Tibial nerve (tissue), 4 donors: ENCODE measurements at places on chromosomes 2 and 18.

GRCh38 chr2:147867050-147867449 is 22.2 kb downstream of the ACVR2A start:
- no peak for DNase-seq

- no peak for DNase-seq
These were observed 27.1 kb downstream of the STPG4 start for GRCh38 chr2:47127862-47128543.

DNA sequence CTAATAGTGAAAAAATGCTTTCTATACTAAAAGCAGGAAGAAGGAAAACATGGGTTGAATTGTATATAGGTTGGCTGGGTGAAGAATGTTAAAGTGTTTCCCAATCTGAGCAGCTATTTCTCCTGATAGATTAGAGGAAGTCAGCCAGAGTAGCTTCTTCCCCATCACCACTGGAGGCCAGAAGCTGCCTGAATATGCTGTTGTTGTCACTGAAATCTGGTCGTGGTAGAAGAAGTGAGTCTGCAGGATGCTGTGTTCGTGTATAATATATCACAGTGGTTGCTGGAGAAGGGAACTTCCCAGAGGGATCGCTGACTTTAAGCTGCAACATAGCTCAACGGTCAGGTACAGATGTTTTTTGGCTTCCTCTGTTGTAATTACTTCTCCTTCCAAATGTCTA is 247.5 kb upstream of the LRATD1 start:
- DNase-seq, result no peak

DNA sequence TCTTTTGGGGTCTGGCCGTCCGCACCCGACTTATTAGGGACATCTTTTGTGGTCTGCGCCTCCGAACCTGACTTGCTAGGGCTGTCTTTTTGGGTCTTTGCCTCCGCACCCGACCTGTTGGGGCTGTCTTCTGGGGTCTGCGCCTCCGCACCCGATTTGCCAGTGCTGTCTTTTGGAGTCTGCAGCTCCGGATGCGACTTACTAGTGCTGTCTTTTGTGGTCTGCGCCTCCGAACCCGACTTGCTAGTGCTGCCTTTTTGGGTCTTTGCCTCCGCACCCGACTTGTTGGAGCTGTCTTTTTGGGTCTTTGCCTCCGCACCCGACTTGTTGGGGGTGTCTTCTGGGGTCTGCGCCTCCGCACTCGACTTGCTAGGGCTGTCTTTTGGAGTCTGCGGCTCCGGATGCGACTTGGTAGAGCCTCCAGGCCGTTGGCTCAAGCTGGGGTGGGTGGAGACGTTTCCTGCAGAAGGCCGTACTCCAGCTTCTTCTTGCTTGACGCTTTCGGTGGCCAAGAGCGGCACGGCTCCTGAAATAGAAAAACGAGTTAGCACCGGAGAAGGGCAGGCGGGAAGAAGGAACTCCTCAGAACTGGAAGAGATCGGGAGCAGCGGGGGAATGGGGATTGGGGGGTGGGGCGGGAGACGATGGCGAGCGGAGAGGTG is 498 bp downstream of the TGOLN2 start:
- peak; percentile 30 for DNase-seq

DNA sequence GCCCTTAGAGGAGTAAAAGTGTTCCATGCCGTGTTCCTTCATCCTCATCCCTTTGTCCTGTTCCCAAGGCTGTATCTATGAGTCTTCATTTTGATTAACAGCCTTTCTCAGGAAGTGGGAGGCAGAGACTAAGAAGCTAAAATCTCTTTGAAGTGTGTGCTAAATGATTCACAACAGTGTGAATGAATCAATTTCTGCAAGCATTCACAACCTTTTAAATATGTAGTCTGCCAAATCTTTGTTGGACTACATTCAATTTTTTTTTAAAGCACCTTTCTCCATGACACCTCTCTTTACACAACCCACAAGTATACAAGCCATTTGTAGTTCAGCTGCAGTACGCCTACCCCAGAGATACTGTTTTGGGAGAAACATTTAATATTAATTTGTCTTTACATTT is 408.6 kb upstream of the FANCL start:
- no peak for DNase-seq

GRCh38 chr2:54838585-54839035 is 115.1 kb downstream of the EML6 start:
- DNase-seq, result peak; percentile 83

DNA sequence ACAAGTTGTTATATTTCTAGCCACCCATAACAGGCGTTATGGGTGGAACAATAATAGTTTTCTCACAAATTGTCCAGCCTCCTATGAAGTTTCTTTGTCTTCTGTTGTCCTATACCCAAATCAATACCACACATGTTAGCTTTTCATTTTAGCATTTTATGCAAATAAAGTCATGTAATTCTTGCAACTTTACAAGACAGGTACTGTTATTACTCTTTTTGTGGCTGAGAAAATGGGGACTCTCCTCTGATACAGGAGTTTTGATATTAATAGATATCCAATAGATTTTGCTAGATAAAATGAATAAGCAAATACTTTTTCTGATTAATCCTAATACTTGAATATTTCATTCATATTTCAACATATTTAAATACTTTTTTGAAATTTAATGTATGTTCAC is 151.0 kb downstream of the PMAIP1 start:
- no peak for DNase-seq

GRCh38 chr2:99940963-99941362 is 201.4 kb downstream of the AFF3 start:
- peak; percentile 20 for DNase-seq

DNA sequence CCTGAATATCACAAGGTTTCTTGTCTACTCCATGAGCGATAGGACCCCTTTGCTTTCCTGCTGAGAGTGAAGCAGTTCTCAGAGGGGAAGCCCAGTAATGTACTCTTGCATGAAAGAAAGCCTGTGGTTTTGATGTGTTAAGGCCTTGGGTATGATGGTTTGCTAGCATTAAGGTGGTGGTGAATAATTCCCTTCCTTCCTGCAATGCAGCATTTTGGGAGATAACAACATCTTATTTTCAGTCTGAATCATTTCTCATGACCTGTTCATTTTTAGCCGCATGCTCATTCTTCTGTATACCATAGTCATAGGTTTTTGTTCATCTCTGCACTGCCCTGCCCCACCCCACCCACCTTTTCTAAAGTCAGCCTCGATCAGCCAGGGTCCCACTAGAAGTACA is 66.2 kb downstream of the HNMT start:
- no peak for DNase-seq

- peak; percentile 44 for DNase-seq
These were observed 363.6 kb downstream of the ZNF521 start for GRCh38 chr18:24988253-24988840.

DNA sequence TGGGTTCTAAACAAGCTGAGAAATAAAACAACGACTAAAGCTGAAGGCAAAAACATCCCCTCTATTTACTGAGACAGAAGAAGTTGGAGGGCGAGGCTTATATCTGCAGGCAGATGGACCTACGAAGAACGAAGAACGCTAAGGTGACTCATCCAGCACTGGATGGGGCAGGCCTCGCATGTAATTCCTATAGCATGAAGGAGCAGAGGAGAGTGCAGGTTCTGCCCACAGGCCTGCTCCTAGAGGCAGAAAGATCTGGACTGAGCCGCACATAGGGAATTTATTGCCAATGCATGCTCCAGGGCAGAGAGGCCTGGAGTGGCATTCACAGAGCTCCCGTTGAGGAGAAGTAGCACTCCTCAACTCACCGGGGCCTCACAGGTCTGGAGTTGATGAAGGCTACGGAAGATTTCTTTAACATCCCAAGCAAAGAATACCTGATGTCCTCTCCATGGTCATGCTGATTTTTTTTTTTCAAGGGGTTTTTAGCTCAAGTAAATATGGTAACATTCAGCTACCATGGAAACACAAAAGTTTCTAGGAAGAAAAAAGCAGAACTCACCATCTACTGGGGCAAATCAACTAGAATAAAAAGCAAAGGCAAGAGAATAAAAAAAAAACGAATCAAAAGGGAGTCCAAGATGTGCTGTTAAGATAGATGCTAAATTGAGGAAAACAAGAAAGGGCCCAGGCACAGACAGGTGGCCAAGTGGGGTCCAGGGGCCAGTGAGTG is 10.4 kb upstream of the METTL21A start:
- DNase-seq, result no peak

- no peak for DNase-seq
These were observed 184.8 kb downstream of the NCK2 start for GRCh38 chr2:105929516-105929915.

GRCh38 chr2:240917684-240918257 is 11.6 kb downstream of the CROCC2 start:
- peak; percentile 12 for DNase-seq

DNA sequence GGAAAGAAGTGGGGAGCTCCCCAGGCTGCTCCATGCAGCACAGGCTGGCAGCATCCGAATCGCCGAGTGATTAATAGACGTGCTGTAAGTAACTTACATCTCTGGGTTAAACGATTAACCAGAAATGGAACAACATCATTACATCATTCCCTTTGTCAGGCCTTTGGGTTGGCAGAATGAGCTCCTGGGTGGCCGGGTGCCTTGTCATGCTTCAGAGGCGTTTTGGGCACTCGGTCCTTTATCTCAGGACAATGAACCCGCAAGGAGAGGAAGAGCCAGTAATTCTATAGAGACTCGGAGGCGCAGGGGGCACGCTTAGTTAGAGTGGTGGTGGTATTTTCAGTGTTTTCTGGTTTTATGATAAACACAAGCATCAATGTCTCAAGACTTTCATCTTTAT is 146.9 kb upstream of the TPO start:
- no peak for DNase-seq

- DNase-seq, result no peak
These were observed 246.1 kb upstream of the CYRIA start for GRCh38 chr2:16911746-16912145.

DNA sequence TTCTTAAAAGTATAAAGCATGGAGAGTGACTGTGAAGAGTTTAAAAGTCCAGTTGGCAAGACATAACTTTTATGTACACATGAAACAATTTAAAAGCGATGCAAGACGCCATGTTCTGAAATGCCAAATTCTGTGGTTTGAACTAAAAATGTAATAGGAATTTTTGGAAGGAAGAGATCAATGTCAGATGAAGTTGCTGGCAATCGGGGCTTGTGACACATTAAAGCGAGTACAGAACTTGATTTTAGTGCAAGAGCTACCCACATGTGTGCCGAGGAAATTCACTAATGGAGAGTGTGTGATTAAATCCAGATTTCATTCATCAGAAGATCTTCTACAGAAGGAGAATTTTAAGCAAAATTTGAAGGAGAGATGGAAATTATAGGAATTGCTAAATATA is 220.2 kb upstream of the CCDC68 start:
- DNase-seq, result no peak

DNA sequence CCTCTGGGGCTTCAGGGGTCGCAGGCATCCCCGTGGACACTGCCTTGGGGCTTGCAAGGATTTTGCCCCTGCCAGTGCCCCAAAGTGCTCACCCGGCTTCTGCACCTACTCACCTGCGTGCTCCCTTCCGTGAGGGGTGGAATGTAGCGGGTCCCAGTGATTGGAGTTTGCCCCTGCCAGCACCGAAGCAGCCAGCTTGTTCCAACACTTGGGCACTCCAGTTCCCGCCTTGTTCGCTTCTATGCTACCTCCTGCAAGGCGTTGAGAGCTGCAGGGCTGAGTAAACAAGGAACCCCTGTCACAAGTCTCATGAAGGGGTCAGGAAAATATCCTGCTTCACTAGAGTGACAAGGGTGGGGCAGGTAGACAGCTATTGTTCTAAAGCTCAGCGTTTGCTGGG is 631.5 kb downstream of the EPHA4 start:
- DNase-seq, result no peak

DNA sequence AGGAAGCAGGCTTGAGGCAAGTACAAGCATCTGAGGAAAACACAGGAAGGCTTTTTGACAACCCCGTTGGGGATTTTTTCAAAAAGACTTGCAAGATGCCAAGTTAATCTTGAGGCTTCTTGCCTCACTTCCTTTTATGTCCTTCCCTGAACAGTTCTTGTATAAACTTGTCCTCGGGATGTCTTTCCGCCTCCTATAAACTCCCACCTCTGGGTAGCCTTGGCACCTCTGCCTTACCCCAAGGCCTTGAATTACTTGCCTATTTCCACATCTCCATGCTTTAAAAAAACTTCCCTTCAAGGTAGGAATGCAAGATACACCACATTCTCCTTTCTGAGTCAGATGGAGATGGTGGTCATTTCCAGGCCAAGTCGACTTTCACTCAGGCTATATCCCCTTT is 106.4 kb upstream of the RBBP8 start:
- no peak for DNase-seq

GRCh38 chr2:230941202-230942180 is 16.4 kb upstream of the GPR55 start:
- no peak for DNase-seq
